Activated CD4-positive, alpha-beta T cell treated with anti-CD3 and anti-CD28 coated beads for 4 hours (primary cell): ENCODE measurements at places on chromosomes 1 and 21.

DNA sequence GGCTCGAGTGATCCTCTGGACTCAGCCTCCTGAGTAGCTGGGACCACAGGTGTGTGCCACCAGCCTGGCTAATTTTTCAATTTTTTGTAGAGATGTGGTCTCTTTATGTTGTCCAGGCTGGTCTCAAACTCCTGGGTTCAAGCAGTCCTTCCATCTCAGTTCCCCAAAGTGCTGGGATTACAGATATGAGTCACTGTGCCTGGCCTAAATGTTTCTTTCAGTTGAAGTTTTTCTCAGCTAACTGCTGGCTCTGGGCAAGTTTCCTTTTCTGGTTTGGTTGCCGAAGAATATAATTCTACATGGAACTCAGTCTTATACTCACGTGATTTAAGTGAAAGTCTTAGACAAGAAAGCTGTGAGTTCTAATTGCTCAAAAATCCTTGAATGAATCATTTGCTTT, 57.0 kb downstream of the SASS6 start:
- no peak for DNase-seq

GRCh38 chr1:100441146-100441545, 88.8 kb downstream of the CDC14A start:
- DNase-seq = no peak

- DNase-seq = no peak
Observed at GRCh38 chr1:247833601-247834000, 8.1 kb downstream of the OR11L1 start.

- no peak for DNase-seq
Observed at GRCh38 chr21:15210235-15210678, 145.5 kb upstream of the NRIP1 start.
